ENCODE measurements at places on chromosomes 5 and 9. TPM values are rescaled to one million over a fixed set of nuclear protein-coding genes. Genes with fewer than 3 reads are reported as not detected.

The TRIM14 gene
- total RNA-seq: 13.2 TPM

The PKN3 gene
- total RNA-seq: 16.7 TPM

The LECT2 gene
- total RNA-seq: not detected

The GRIN1 gene
- total RNA-seq: 0.22 TPM

The LCN9 gene
- total RNA-seq: not detected

The POU5F2 gene
- total RNA-seq: 0.01 TPM

The HMMR gene
- 28.2 TPM for total RNA-seq

The EXOSC2 gene
- total RNA-seq: 56.3 TPM

The CTNNAL1 gene
- 46.4 TPM for total RNA-seq

The SURF2 gene
- total RNA-seq: 60.0 TPM

The KIF20A gene
- total RNA-seq: 48.2 TPM

The UNC13B gene
- 10.0 TPM for total RNA-seq

The RLN1 gene
- not detected for total RNA-seq

The CYSRT1 gene
- total RNA-seq: 2.7 TPM

The PRRX2 gene
- total RNA-seq: 8.7 TPM

The SERF1A gene
- total RNA-seq: 1.0 TPM

The PPIP5K2 gene
- total RNA-seq: 22.0 TPM

The SPATA24 gene
- 5.2 TPM for total RNA-seq

The HSPB3 gene
- total RNA-seq: 0.10 TPM

The ITK gene
- total RNA-seq: 0.13 TPM

The NEUROG1 gene
- not detected for total RNA-seq

The SVEP1 gene
- total RNA-seq: 1.8 TPM

The HTR4 gene
- total RNA-seq: not detected

The OR1J2 gene
- not detected for total RNA-seq

The EGFL7 gene
- 59.3 TPM for total RNA-seq

The MOCS2 gene
- total RNA-seq: 31.5 TPM

The F2RL1 gene
- total RNA-seq: 260 TPM
